ENCODE measurements at places on chromosomes 5 and 9.

DNA sequence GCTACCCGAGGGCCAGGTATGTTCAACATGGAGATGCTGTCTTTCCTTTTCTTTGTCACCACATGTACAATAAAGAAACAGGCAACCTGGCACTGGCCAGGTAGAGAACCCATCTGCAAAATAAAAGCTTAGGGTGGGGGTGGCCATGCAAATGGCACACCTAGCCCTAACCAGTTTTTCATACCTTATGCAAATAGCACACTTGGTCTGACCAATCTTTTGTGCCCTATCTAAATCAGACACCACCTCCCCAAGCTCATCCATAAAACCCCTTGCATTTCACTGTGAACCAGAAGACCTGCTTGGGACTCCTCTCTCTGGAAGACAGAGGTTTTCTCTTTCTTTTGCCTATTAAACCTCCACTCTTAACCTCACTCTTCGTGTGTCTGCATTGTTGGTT lies 33.9 kb downstream of the JAKMIP2 start:
- no peak for DNase-seq

DNA sequence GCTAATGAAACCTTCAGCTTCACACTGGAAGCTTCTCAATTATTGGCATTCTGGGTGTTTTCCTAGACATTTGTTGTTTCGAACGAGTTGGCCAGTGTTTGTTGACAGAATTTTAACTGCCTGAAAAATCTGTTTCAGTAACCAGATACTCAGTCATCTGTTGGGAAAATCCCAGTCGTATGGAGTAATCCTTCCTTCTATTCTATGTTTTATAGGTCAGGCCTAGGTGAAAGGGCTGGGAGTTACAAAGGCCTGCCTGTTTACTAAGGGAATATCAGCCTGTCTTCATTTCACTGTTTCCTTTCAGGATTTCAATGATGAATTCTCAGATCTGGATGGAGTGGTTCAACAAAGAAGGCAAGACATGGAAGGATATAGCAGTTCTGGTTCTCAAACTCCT lies 59.9 kb downstream of the GRAMD2B start:
- DNase-seq = peak; percentile 34

- DNase-seq = peak; percentile 59
Observed at GRCh38 chr9:4207881-4208615, 91.8 kb downstream of the GLIS3 start.

GRCh38 chr5:38994324-38994927 lies 79.8 kb downstream of the RICTOR start:
- no peak for DNase-seq

GRCh38 chr5:151086192-151086869 lies 5.5 kb upstream of the TNIP1 start:
- no peak for DNase-seq

DNA sequence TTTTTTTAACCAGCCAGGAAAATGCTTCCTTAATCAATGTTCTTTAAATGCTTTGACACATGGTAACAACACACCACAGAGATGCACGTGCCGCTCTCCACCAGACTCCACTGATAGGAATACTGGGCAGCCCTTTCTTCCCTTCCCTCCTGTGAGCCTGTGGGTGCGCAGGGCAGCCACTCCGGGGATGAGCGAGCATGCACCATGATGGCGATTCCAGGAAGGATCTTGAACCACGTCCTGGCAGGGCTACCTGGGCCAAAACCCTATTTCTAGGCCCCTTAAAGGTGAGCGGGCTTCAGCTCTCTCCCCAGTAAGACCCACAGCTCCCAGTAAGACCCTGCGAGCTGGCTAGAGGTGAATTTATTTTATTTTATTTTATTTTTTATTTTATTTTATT lies 128.2 kb downstream of the MVB12B start:
- no peak for DNase-seq

DNA sequence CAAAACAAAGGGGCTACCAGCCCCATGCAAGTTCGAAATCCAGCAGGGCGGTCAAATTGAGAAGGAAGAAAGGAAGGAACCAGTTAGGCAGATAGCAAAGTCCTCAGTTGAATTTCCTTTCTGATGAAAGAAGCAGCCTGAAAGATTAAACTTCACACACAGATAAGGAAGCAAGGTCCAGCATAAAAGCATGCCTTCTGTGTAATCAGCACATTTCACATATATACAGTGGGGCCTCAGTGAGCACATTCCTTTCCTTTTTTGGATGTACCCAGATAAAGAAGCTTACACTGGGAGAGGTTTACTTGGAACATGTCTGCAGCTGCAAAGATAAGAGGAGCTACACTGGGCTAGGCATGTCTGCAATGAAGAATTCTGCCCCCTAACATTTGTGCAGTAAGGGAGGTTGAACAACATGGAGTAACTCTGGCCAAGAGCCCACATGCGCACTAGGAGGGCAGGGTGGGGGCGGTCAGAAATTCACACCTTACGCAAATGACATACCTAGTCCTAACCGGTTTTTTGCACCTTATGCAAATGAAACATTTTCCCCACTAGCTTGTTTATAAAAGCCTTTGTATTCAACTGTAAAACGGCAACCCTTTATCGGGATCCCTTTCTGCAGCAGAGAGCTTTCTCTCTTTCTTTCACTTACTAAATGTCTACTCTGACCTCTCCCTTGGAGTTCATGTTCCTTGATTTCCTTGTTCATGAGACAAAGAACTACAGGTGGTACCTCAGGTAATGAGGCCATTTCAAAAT lies 149.7 kb upstream of the FBXL17 start:
- DNase-seq = no peak

DNA sequence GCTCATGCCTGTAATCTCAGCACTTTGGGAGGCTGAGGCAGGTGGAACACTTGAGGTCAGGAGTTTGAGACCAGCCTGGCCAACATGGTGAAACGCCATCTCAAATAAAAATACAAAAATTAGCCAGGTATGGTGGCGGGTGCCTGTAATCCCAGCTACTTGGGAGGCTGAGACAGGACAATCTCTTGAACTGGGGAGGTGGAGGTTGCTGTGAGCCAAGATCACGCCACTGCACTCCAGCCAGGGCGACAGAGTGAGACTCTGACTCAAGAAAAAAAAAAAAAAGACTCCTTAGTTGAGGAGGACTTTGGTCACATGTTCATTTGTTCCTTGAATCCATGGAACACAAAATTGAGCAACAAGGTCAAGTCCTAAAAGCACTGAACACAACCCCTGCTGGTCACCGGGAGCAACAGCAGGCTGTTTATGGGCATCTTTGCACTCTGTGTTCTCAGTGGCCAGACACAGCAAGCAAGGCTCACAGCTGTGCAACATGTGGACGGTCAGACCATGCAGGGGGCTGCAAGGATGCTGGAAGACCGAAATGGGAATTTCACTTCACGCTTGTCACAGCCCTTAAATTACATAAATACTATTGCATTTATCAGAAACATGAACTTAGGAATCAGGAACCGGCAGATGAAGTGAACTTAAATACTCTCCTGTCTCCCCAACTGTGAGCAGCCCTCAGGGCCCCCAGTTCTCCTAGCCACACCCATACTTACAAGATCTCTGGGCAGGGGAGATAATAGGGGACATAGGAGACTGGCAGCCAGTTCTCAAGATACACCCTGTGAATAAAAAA lies 2.8 kb downstream of the GBGT1 start:
- peak; percentile 55 for DNase-seq

- no peak for DNase-seq
Observed at GRCh38 chr9:69258551-69258950, 66.5 kb upstream of the ENTREP1 start.

- no peak for DNase-seq
Observed at GRCh38 chr9:14119694-14120514, 194.0 kb downstream of the NFIB start.

DNA sequence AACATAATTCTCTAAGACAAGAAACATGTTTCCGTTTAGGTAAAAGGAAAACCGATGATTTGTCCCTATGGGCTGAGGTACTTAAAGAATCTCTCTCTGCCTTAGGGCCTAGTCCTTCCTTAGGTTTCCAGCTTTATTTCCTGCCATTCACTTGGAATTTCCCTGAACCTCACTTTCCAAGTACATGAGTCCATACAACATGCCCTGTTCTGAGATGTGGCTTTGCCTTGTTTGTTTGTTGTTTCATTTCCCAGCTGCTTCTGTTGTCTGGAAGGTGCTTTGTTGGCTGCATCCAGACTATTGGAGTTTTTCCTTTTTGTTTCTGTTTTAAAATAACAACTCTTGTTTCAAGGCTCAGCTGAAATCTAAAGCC lies 95.2 kb downstream of the ALDH1A1 start:
- DNase-seq = no peak

DNA sequence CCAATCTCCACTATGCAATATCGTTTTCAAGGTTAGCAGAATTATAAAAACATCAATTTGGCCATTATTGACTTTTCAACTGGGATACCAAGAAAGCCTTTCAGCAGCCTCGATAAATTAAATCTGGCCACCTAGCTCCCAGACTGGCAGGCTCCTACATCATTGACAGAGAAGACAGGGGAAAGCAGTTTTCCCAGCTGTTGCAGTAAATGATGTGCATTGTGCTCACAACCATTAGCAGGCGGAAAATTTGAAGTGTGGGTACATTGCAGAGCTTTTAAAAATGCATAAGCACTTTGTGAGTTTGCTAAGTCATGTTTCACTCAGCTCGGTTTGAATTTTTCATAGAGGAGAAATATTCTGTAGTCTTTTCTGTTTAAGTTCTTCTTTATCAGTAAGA lies 297.9 kb downstream of the KCTD16 start:
- no peak for DNase-seq

GRCh38 chr9:70130266-70130665 lies 86.6 kb downstream of the MAMDC2 start:
- no peak for DNase-seq

- DNase-seq = no peak
Observed at GRCh38 chr5:83265318-83265717, 188.0 kb downstream of the XRCC4 start.

DNA sequence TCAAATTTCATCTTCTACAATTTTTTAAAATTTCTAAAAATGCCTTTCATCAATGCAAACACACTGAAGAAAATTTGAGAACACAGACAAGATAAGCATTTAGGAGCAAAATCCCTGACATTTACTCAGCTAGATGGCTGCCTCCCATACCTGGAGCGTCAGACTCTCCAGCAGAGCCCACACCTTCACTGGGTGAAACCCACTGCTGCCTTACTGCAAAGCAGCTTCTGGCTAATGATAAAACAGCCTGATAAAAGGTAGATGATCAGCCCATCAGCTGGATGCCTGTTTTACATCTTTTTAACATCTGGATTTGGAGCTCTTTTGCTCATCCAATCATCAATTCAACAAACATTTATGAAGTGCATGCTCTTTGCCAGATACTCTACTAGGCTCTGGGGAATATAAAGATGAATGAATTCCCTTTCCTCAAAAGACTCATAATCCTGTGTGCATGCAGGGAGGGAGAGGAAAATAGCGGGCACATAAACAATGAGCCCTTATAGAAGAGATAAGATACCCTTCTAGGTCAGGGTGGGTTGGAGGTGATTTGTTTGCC lies 271.2 kb downstream of the SAXO1 start:
- DNase-seq = no peak

DNA sequence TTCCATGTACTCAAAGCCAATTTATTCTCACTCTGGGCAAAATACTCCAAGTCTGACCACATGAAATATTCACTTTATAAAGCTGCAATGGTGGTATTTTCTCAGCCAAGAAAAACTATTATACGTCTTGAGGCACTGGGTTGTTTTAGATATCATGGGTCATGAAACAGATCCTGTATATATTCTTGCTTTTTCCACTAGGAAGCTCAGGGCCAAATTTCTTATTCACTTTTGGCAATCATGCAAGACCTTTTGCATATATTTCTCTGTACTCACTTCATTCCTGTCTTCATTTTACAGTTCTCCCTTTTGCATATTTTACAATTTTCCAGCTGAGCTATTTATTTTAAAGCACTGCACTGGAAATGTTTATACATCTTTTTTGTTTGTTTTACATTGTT lies 49.8 kb downstream of the GABBR2 start:
- peak; percentile 58 for DNase-seq

GRCh38 chr5:33824516-33825195 lies 67.1 kb downstream of the ADAMTS12 start:
- DNase-seq = peak; percentile 96

DNA sequence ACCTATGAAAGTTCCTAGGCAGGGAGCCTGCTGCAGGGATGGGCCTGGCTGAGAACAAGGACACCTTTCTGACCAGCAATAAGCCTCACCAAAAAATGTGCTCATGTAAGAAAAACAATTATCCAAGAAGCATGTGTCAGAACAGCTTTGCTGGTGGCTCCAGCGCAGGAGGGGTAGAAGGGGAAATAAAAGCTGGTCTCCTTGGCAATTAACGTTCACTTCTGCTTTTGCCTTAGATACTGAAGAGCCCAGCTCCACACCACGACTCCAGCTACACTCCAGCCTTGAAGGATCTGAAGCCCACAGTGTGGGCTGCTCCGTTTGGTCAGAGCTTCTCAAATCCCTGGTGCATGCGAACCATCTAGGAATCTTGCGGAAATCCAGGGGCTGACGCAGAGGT lies 107.6 kb upstream of the PHYKPL start:
- no peak for DNase-seq
